ENCODE measurements at places on chromosomes 7 and 10. TPM values are rescaled to one million over a fixed set of nuclear protein-coding genes. Genes with fewer than 3 reads are reported as not detected.

GRCh38 chr10:78365694-78366093 lies 332.0 kb downstream of the RPS24 start:
- H3K4me1 ChIP-seq: no peaks in the 10 kb centered on the region
- H3K36me3 ChIP-seq: no peaks in the 10 kb centered on the region

DNA sequence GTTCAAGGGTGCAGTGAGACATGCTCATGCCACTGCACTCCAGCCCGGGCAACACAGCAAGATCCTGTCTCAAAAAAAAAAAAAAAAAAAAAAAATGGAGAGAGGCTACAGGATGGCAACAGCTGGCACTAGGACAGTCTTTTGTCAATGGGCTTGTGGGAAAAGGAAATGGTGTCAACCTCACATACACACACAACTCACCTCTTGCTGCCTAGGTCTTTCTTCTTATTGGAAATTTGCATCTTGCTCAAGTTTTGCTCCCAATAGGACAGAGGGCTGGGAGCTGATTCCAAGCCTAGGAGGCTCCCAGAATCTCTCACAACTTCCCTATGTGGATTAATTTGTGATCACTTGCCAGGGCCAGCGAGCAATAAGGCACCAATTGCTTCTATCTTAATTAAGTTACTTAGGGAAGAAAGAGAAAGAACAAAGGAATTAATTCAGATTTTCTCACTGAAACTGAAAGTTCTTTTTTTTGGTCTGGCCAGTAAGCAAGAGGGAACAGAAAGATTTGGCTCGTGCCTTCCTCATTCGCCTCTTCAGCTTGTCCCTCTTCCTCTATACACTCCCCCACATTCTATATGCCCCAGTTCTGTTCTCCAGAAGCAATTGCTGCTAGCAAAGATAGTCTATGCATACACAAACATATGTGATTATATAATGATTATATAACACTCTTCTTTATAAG lies 33.8 kb downstream of the MAP3K8 start:
- no peak overlapping the region for H3K4me3 ChIP-seq
- no peaks in the 10 kb centered on the region for H3K27me3 ChIP-seq
- H3K36me3 ChIP-seq: no peaks in the 10 kb centered on the region
- H3K4me1 ChIP-seq: no peaks in the 10 kb centered on the region
- no peak overlapping the region for H3K27ac ChIP-seq
- DNase-seq: no peak

- DNase-seq: peak; percentile 55
- H3K4me3 ChIP-seq: peak overlapping the region; percentile 56
- H3K27ac ChIP-seq: peak overlapping the region; percentile 22
- no peaks in the 10 kb centered on the region for H3K4me1 ChIP-seq
Observed at GRCh38 chr10:71396084-71396710, 523 bp upstream of the CDH23 start.

GRCh38 chr10:30178356-30178964 lies 119.1 kb upstream of the JCAD start:
- no peaks in the 10 kb centered on the region for H3K27me3 ChIP-seq
- H3K4me3 ChIP-seq: no peak overlapping the region
- DNase-seq: no peak
- no peaks in the 10 kb centered on the region for H3K36me3 ChIP-seq

- no peak overlapping the region for H3K27ac ChIP-seq
- no peaks in the 10 kb centered on the region for H3K27me3 ChIP-seq
- H3K4me3 ChIP-seq: no peak overlapping the region
- DNase-seq: no peak
- H3K36me3 ChIP-seq: no peaks in the 10 kb centered on the region
- H3K4me1 ChIP-seq: no peaks in the 10 kb centered on the region
Observed at GRCh38 chr10:61487506-61487905, 34.3 kb upstream of the TMEM26 start.

DNA sequence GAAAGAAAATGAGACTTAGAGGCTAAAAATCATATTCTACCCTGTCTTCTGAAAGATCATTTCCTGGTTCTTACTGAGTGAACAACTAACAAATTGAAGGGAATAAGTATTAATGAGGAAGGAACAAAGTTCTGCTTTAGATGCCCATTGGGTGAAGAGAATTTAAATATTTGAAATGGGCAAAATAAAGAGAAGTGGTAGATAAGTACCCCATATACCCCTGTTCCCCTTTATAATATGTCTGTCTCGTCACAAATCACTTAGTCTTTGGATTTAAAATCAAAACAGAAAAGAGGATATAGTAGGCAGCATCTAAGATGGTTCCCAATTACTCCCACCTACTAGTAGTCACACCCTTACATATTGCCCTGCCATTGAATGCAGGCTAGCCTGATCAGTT lies 13.2 kb downstream of the TES start:
- DNase-seq: no peak
- no peak overlapping the region for H3K4me3 ChIP-seq
- no peaks in the 10 kb centered on the region for H3K4me1 ChIP-seq
- no peaks in the 10 kb centered on the region for H3K36me3 ChIP-seq
- H3K27ac ChIP-seq: no peak overlapping the region

- peak overlapping the region; percentile 88 for H3K27ac ChIP-seq
- no peaks in the 10 kb centered on the region for H3K36me3 ChIP-seq
- no peaks in the 10 kb centered on the region for H3K27me3 ChIP-seq
Observed at GRCh38 chr10:79981450-79982361, 32.8 kb upstream of the SFTPD start.

GRCh38 chr7:123460616-123461015 lies 73.8 kb downstream of the IQUB start:
- no peak overlapping the region for H3K27ac ChIP-seq
- H3K4me1 ChIP-seq: no peaks in the 10 kb centered on the region
- no peak for DNase-seq
- no peaks in the 10 kb centered on the region for H3K36me3 ChIP-seq

- no peak overlapping the region for H3K4me3 ChIP-seq
- H3K27ac ChIP-seq: no peak overlapping the region
- peaks cover 3% of the 10 kb centered on the region for H3K4me1 ChIP-seq
- H3K36me3 ChIP-seq: no peaks in the 10 kb centered on the region
Observed at GRCh38 chr10:33703501-33704213, 369.2 kb upstream of the NRP1 start.

DNA sequence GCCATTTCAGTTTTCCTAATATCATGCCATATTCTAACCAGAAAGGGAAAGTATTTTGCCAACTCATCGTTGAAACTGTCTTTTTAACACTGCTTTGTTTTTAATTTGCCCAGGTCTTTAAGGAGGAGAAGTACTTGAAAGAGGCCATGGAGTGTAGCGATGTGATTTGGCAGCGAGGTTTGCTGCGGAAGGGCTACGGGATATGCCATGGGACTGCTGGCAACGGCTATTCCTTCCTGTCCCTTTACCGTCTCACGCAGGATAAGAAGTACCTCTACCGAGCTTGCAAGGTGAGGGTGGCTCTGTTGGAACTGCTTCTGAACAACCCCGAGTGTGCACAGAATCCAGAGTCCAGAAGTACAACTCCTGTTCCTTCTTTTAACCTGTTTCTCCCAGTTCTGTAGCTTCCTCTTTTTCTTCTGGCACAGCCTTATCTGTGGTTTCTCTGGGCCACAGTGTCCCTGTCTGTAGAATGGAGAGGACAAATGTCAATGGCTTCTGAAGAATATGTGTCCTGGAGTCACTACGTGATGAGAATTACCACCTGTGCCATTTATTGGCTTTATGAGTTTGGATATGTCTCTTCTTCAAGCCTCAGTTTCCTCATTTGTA lies 60.1 kb downstream of the LANCL2 start:
- no peak overlapping the region for H3K4me3 ChIP-seq
- H3K27me3 ChIP-seq: no peaks in the 10 kb centered on the region
- H3K27ac ChIP-seq: no peak overlapping the region
- no peaks in the 10 kb centered on the region for H3K4me1 ChIP-seq
- DNase-seq: no peak

DNA sequence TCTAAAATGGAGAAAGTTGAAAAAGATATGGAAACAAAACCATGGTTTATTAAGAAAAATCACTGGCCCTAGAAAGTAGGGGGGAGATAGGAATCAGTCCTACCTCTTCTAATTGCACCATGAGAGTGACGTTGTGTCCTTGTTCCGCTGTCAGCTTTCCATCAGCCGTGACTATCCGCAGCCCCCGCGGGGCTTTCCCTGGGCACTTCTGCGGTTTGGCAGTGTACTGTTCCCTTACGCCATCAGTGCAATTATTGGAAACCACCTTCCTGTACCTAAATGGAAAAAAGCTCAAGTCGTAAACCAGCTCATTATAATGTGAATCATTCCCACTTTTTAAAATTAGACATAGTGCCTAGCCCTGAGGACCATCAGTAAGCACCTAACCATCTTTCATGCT lies 512.2 kb downstream of the SORCS1 start:
- DNase-seq: no peak
- no peak overlapping the region for H3K27ac ChIP-seq
- no peaks in the 10 kb centered on the region for H3K36me3 ChIP-seq
- H3K27me3 ChIP-seq: no peaks in the 10 kb centered on the region
- H3K4me3 ChIP-seq: no peak overlapping the region
- H3K4me1 ChIP-seq: no peaks in the 10 kb centered on the region

- no peak overlapping the region for H3K4me3 ChIP-seq
- no peak for DNase-seq
- no peaks in the 10 kb centered on the region for H3K27me3 ChIP-seq
- H3K4me1 ChIP-seq: no peaks in the 10 kb centered on the region
- H3K27ac ChIP-seq: no peak overlapping the region
- no peaks in the 10 kb centered on the region for H3K36me3 ChIP-seq
Observed at GRCh38 chr7:50265968-50266634, 38.4 kb upstream of the IKZF1 start.

DNA sequence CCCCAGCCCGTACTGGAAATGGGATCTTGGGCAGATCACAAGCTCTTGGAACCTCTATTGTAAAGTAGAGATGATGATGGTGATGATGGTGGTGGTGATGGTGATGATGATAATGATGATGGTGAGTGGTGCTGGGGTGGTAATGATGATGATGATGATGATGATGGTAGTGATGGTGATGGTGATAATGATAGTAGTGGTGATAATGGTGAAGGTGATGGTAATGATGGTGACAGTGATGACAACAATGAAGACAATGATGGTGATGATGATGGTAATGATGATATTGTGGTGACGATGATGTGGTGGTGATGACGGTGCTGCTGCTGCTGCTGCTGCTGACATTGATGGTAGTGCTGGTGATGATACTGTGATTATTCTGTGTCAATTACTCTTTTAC lies 91.0 kb upstream of the AFAP1L2 start:
- H3K4me3 ChIP-seq: no peak overlapping the region
- no peak for DNase-seq
- H3K27me3 ChIP-seq: no peaks in the 10 kb centered on the region
- no peaks in the 10 kb centered on the region for H3K4me1 ChIP-seq
- H3K36me3 ChIP-seq: no peaks in the 10 kb centered on the region
- no peak overlapping the region for H3K27ac ChIP-seq

DNA sequence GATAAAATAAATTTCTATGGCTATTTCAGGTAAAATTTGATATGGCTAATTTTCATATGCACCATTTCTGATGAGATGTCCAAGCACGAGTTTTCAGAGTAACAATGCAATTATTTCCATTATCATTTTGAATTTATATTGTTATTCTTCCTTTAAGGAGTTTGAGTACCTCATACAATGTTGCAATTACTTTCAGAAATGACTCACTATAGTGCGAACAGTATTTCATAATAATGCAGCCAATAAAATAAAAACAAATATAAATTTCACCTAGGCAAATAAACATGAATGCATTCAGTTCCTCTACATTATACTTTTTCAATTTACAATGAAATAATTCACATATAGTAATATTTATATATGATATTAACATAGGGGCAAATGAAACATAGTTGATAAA lies 78.8 kb upstream of the LRRN3 start:
- H3K27ac ChIP-seq: no peak overlapping the region
- no peak for DNase-seq
- H3K4me1 ChIP-seq: no peaks in the 10 kb centered on the region

DNA sequence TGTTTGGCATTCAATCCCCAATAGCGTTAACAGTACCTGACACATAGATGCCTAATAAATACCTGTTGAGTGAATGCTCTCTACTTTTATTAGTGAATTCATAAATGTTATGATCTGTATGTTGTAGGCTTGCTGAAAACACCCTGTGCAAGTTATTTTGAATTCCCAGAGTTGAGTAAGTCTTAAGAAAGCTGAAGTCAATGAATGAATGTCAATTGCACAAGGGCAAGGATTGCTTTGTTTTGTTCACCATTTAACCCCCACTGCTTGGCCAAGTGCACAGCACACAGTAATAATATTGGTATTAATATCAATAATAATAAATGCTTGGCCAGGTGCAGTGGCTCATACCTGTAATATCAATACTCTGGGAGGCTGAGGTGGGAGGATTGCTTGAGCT lies 10.2 kb downstream of the CPA1 start:
- no peak overlapping the region for H3K4me3 ChIP-seq
- H3K27me3 ChIP-seq: no peaks in the 10 kb centered on the region
- DNase-seq: no peak
- H3K36me3 ChIP-seq: no peaks in the 10 kb centered on the region

GRCh38 chr7:94962661-94963060 lies 55.3 kb downstream of the PPP1R9A start:
- no peaks in the 10 kb centered on the region for H3K27me3 ChIP-seq
- no peaks in the 10 kb centered on the region for H3K4me1 ChIP-seq
- DNase-seq: no peak
- no peaks in the 10 kb centered on the region for H3K36me3 ChIP-seq

DNA sequence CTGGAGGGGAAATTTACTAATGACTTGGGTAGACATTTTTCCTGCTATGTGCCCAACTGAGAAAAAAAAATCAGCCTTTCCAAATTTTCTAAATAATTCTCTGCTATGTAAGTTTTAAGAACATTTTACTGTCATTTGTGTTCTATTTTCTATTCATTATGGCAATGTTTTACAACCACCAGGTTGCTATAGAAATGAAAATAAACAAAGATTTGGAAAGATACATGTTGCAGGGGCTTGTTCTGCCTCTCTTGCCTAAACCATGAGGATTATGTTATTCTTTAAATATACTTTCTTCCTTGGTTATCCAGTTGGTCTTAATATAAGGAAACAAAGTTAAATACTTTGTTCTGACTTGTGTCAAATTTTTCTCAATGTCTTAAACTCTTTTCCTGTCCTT lies 257.2 kb downstream of the TWIST1 start:
- DNase-seq: no peak
- H3K4me1 ChIP-seq: no peaks in the 10 kb centered on the region
- H3K27ac ChIP-seq: no peak overlapping the region
- H3K36me3 ChIP-seq: no peaks in the 10 kb centered on the region

GRCh38 chr10:29537799-29538198 lies 97.0 kb downstream of the SVIL start:
- H3K36me3 ChIP-seq: no peaks in the 10 kb centered on the region
- DNase-seq: no peak
- no peaks in the 10 kb centered on the region for H3K4me1 ChIP-seq

- DNase-seq: no peak
- H3K4me3 ChIP-seq: no peak overlapping the region
- H3K4me1 ChIP-seq: no peaks in the 10 kb centered on the region
- no peak overlapping the region for H3K27ac ChIP-seq
- no peaks in the 10 kb centered on the region for H3K36me3 ChIP-seq
Observed at GRCh38 chr10:89307269-89307577, 5.4 kb downstream of the IFIT2 start.

Gene SLC26A5
- 1.0 TPM for total RNA-seq

Gene TCERG1L
- total RNA-seq: under 0.01 TPM

Gene GPNMB
- 460 TPM for total RNA-seq

Gene TMEM26
- 19.0 TPM for total RNA-seq

Gene HHEX
- total RNA-seq: 5.6 TPM

Gene SPDYE16
- total RNA-seq: 0.73 TPM

Gene NYAP1
- total RNA-seq: 0.59 TPM

Gene FFAR4
- total RNA-seq: 1.0 TPM

Gene COA1
- 94.3 TPM for total RNA-seq
